ENCODE measurements at places on chromosomes 4 and X.

- DNase-seq = no peak
Measured at GRCh38 chr4:92012899-92013867, 290.6 kb upstream of the GRID2 start.

DNA sequence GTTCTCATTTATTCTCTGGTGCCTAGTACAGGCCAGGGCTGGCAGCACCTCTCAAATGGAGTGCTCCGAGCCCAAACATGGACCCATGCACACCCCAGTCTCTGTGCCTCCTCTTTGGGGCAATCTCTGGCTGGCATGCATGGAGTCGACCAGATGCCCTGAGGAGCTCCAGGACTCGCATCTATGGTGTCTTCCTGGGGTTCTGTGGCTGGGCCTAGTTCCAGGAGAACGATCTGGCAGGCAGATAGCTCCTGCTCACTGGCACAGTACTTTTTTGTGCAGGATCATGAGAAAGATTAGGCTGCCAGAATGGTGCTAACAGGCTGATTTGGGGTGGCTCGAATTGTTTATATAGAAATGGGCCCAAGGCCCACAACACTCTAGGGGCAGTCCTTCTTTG, 72.0 kb upstream of the PJA1 start:
- no peak for DNase-seq

- no peak for DNase-seq
Measured at GRCh38 chrX:16462912-16463311, 187.0 kb upstream of the S100G start.

GRCh38 chr4:90226734-90227133, 99.5 kb downstream of the CCSER1 start:
- DNase-seq = no peak

DNA sequence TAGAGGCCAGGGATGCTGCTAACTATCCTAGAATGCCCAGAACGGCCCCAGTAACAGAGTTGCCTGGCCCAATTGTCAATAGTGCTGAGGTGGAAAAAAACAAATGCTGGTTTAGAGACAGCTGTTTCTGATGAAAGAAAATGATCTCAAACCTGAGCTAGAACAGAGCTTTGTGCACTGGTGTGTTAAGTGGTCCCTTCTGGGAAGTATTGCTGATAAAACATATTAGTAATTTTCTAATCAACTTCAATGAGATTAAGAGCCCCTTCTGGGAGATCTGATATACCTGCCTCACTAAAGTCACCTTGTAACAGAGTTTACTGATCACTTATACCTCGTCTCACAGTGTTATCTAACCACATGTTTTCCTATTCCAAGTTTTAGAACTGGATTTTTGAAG, 42.1 kb downstream of the SMPX start:
- DNase-seq = no peak

GRCh38 chrX:101362116-101362515, 13.6 kb upstream of the TIMM8A start:
- DNase-seq = no peak

GRCh38 chr4:75306506-75306905, 207.7 kb downstream of the RCHY1 start:
- no peak for DNase-seq

GRCh38 chr4:180622254-180622653, 1620.9 kb upstream of the TENM3 start:
- DNase-seq = no peak

- no peak for DNase-seq
Measured at GRCh38 chr4:78213218-78213617, 156.1 kb downstream of the FRAS1 start.

GRCh38 chr4:65311120-65311519, 359.2 kb downstream of the EPHA5 start:
- no peak for DNase-seq

All from effector memory CD4-positive, alpha-beta T cell (primary cell).